Kidney (tissue), 22 donors: ENCODE measurements at places on chromosomes 2 and 18.

- DNase-seq: no peak
These were observed 91.4 kb upstream of the RBMS1 start for GRCh38 chr2:160584972-160585494.

GRCh38 chr2:224837558-224837957 lies 121.4 kb upstream of the CCDC195 start:
- no peak for DNase-seq

- no peak for DNase-seq
These were observed 220.5 kb downstream of the PMAIP1 start for GRCh38 chr18:60120231-60120750.

GRCh38 chr2:120641366-120641771 lies 94.3 kb upstream of the GLI2 start:
- DNase-seq: no peak

DNA sequence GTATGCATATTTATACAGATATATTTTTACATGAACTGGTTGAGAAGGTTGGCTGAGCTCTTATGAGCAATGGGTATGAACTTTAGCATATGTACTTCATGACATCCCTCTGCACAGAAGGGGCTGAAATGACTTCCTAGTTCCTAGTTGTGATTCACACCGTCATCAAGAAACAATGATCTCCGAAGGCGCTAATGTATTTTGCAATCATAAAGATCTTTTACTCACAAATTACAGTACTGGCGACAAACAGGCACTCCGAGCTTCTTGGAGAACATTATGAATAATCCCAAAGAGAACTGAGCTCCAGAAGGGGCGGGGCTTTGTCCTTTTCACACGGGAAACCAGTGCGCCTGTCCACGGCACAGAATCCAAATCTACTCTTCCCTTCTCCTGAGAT lies 18.1 kb downstream of the BCL2 start:
- no peak for DNase-seq

GRCh38 chr2:169108099-169108884 lies 38.9 kb downstream of the DHRS9 start:
- no peak for DNase-seq
